ENCODE measurements at places on chromosomes 5 and 9. TPM values are rescaled to one million over a fixed set of nuclear protein-coding genes. Genes with fewer than 3 reads are reported as not detected.

TSSK1B gene
- not detected for total RNA-seq

GRCh38 chr9:101035098-101035497, 6.6 kb downstream of the PLPPR1 start:
- no peaks in the 10 kb centered on the region for H3K36me3 ChIP-seq
- peaks cover 6% of the 10 kb centered on the region for H3K27me3 ChIP-seq
- H3K4me3 ChIP-seq: no peak overlapping the region
- DNase-seq: no peak

DNA sequence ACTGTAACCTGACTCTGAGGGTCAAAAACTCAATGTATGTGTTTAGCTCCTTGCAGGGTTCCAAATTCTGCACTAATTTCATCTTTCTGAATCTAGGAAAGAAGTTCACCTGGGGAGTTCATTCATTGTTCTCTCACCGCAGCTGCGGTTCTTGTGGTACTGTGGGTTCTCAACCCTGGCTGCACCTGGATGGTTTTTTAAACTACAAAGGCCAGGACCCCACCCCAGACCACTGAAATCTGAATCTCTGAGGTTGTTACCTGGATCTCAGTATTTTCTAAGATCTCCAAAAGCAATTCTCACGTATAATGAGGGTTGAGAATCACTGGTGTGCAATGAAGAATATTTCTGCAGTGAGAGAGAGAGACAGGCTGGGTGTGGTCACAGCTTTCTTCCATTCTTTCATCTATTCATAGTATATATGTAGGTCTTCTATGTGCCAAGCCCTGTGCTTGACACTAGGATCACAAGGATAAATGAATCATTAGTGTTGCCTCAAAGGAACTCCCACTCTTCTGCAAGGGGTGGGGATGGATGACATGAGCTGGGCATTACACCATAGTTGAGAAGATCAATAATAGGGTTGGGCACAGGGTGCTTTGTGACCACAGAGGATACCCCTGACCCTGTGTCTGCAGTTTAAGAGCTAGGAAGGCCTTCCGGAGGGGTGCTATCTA, 109.8 kb downstream of the GALNT10 start:
- H3K4me3 ChIP-seq: no peak overlapping the region
- no peak overlapping the region for H3K27ac ChIP-seq
- no peak for DNase-seq
- H3K4me1 ChIP-seq: no peaks in the 10 kb centered on the region
- no peaks in the 10 kb centered on the region for H3K27me3 ChIP-seq
- H3K36me3 ChIP-seq: peaks cover 11% of the 10 kb centered on the region

- no peak overlapping the region for H3K4me3 ChIP-seq
- H3K4me1 ChIP-seq: no peaks in the 10 kb centered on the region
- H3K27me3 ChIP-seq: no peaks in the 10 kb centered on the region
Measured at GRCh38 chr5:151632524-151632923, 41.4 kb upstream of the FAT2 start.

DNA sequence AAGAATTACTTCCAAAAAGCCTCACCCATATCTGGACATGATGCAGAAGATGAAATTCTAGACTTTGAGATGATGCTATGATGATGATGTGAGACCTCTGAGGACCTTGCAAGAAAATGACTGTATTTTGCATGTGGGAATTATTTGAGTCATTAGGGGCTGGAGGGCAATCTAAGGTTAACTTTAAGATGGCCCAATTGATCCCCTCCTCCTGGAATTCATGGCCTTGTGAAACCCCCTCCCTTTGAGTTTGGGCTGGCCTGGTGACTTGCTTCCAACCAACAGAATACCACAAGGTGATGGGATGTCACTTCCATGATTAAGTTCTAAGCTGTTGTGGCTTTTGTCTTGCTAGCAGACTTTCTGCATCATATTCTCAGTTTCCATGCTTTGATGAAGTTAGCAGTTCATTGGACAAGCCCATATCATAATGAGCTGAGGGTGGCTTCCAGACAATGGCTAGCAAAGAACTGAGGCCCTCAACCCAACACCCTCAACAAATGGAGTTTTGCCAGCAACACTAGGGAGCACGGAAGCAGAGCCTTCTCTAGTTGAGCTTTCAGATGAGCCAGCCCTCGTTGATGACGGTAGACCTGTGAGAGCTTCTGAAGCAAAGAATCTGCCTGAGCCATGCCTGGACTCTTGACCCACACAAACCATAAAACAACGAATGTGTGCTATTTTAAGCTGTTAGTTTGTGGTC, 7.4 kb upstream of the AMACR start:
- no peaks in the 10 kb centered on the region for H3K27me3 ChIP-seq
- no peak overlapping the region for H3K4me3 ChIP-seq
- DNase-seq: no peak
- H3K4me1 ChIP-seq: no peaks in the 10 kb centered on the region
- H3K27ac ChIP-seq: no peak overlapping the region
- no peaks in the 10 kb centered on the region for H3K36me3 ChIP-seq

- H3K4me3 ChIP-seq: no peak overlapping the region
- peaks cover 3% of the 10 kb centered on the region for H3K4me1 ChIP-seq
- no peak for DNase-seq
- no peak overlapping the region for H3K27ac ChIP-seq
- H3K36me3 ChIP-seq: no peaks in the 10 kb centered on the region
Measured at GRCh38 chr5:52709167-52709925, 78.4 kb upstream of the ITGA1 start.

- DNase-seq: no peak
- no peaks in the 10 kb centered on the region for H3K36me3 ChIP-seq
- no peaks in the 10 kb centered on the region for H3K27me3 ChIP-seq
- H3K4me3 ChIP-seq: no peak overlapping the region
- H3K27ac ChIP-seq: no peak overlapping the region
Measured at GRCh38 chr5:96973532-96974401, 37.9 kb downstream of the LNPEP start.

- H3K4me3 ChIP-seq: no peak overlapping the region
- H3K4me1 ChIP-seq: peaks cover 2% of the 10 kb centered on the region
- DNase-seq: no peak
- H3K36me3 ChIP-seq: no peaks in the 10 kb centered on the region
- H3K27ac ChIP-seq: no peak overlapping the region
Measured at GRCh38 chr5:169954786-169955185, 25.5 kb downstream of the INSYN2B start.

DNA sequence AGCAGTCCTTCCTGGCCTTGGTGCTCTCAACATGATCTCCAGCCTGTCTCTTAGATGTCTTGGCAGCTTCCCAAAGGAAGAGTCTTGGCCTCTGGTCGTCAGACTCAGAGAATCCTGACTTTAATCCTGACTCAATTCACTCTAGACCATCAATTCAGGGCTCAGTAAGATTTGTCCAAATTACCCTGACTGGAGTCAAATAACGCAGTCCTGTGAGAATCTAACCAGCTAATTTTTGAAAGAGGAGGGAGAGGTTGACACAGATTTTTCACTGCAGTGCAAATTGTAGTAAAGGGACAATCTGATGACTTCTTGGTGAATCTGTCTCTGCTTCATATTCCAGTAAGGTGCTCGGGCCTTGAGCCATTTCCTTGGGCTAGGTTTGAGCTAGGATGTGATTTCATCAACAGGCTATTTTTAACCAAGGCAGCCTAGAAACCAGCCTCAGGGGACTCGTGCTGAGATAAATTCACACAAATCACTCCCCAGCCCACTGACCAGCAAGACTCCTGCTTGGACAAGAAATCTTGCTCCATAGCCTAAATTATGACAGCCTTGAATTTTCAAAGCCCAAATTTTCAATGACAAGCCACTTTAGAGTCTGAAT, 257.4 kb downstream of the ENC1 start:
- H3K36me3 ChIP-seq: no peaks in the 10 kb centered on the region
- H3K27ac ChIP-seq: no peak overlapping the region
- H3K4me1 ChIP-seq: no peaks in the 10 kb centered on the region
- no peak for DNase-seq
- H3K27me3 ChIP-seq: no peaks in the 10 kb centered on the region
- no peak overlapping the region for H3K4me3 ChIP-seq

- DNase-seq: no peak
- H3K27me3 ChIP-seq: no peaks in the 10 kb centered on the region
- no peaks in the 10 kb centered on the region for H3K4me1 ChIP-seq
- H3K4me3 ChIP-seq: no peak overlapping the region
- no peak overlapping the region for H3K27ac ChIP-seq
- H3K36me3 ChIP-seq: no peaks in the 10 kb centered on the region
Measured at GRCh38 chr5:95638632-95639031, 7.9 kb upstream of the RFESD start.

DNA sequence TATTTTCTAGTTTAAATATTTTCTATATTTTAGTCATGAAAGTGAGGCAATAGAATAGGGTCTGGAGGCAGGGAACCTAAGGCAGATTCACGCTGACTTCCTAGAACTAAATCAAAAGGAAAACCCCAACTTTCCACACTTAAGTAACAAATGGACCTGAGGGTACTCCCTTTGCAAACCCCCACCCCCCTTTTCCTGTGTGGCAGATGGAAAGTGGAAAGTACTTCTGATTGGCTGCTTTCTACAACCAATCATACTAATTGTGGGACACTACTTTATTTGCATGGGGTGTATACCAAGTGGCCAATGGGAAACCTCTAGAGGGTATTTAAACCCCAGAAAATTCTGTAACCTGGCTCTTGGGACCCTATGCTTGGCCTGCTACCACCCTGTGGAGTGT, 4.8 kb upstream of the CENPH start:
- no peaks in the 10 kb centered on the region for H3K4me1 ChIP-seq
- no peaks in the 10 kb centered on the region for H3K36me3 ChIP-seq
- H3K27me3 ChIP-seq: no peaks in the 10 kb centered on the region
- no peak overlapping the region for H3K4me3 ChIP-seq

DNA sequence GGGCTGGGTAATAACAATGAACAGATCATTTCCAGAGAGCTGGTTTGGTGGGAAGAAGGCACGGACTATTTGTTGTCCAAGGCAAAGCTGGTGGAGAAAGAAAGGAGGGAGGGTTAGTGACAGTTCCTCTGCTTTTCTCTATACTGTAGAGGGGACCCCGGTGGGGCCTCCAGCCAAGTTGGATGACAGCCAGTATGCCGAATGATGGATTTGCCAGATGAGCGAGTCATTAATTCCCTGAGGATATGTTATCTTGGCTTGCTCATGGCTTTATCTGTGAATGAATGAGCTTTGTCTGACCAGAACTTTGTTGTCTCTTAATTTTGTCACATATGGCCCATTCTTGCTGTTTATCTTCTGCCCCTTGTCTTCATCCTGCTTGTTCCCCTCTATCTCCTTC, 158.6 kb upstream of the GLRA1 start:
- no peaks in the 10 kb centered on the region for H3K36me3 ChIP-seq
- H3K4me3 ChIP-seq: no peak overlapping the region
- H3K27me3 ChIP-seq: no peaks in the 10 kb centered on the region
- no peaks in the 10 kb centered on the region for H3K4me1 ChIP-seq

GRM6 gene
- total RNA-seq: not detected

DNA sequence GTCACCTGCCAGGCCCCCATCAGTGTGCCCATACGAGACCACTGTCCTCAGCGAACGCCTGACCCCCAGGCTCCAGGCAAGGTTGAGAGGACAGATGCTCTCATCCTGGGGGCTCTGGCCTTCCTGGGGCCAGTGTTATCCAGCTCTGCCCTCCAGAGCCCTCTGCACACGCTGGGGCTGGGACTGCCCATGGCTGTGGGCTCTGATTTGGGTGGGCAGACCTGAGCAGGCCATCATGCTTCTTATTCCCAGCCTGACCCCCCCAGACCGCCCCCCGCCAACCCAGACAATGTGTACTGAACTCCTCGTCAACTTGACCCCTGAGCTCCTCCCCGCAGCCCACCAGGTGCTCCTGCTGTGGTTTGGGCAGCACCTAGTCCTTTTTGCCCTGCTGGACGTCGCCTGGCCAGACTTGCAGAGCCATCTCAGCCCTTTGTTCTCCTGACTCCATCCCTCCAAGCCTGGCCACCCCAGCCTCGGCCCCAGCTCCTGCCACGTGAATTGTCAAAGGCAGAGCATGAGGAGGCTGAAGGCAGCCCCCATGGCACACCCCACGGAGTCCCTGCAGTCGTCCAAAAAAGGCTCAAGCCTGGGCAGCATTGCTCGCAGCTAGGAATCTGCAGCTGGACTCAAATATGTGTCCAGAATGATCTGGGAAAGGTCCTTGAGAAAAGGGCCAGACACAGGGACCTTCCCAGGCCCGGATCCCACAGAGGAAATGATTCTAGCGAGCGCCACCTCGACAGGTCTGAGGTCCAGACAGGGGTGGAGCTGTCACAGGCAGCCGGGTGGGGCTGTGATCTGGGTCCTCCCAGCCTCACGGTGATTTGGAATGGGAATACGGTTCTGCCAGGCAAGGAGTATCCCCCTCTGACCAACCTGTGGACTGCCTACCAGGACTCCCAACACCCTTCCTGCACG, 87.0 kb downstream of the ADAMTS2 start:
- no peak overlapping the region for H3K27ac ChIP-seq
- H3K27me3 ChIP-seq: no peaks in the 10 kb centered on the region
- no peaks in the 10 kb centered on the region for H3K36me3 ChIP-seq
- DNase-seq: peak; percentile 14
- no peak overlapping the region for H3K4me3 ChIP-seq

GRCh38 chr5:154031937-154032489, 6.7 kb downstream of the FAM114A2 start:
- DNase-seq: no peak
- H3K27ac ChIP-seq: no peak overlapping the region
- no peak overlapping the region for H3K4me3 ChIP-seq

FCN1 gene
- not detected for total RNA-seq

GRCh38 chr5:160048131-160048530, 39.2 kb downstream of the TTC1 start:
- peaks cover 7% of the 10 kb centered on the region for H3K4me1 ChIP-seq
- H3K4me3 ChIP-seq: no peak overlapping the region
- H3K27me3 ChIP-seq: no peaks in the 10 kb centered on the region
- H3K36me3 ChIP-seq: peaks cover 34% of the 10 kb centered on the region
- no peak overlapping the region for H3K27ac ChIP-seq

GRCh38 chr5:88470745-88471144, 202.1 kb upstream of the TMEM161B start:
- H3K4me3 ChIP-seq: no peak overlapping the region
- no peak overlapping the region for H3K27ac ChIP-seq
- DNase-seq: no peak
- H3K36me3 ChIP-seq: no peaks in the 10 kb centered on the region

- no peak for DNase-seq
- H3K4me1 ChIP-seq: peaks cover 4% of the 10 kb centered on the region
- no peaks in the 10 kb centered on the region for H3K36me3 ChIP-seq
Measured at GRCh38 chr5:15695215-15695731, 195.3 kb downstream of the FBXL7 start.

DNAJB5 gene
- total RNA-seq: 38.9 TPM

DNA sequence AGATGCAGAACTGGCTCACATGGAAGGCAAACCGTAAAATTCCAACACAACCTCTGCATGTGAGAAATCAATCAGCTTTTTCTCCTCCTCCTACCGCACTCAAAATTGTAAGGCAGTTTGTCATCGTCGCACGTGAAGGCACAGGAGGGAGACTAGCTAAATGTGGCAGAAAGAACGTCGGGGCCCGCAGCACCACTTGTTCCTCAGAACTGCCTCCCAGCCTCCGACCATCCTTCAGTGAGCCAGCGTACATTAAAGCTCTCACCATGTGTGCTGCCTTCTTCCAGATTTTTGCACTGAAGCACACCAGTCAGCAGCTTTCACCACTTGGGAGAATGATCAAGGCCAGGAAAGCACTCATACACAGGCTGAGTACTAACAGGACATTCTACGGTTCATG, 105.9 kb downstream of the RFX3 start:
- no peaks in the 10 kb centered on the region for H3K36me3 ChIP-seq
- H3K4me1 ChIP-seq: no peaks in the 10 kb centered on the region
- no peaks in the 10 kb centered on the region for H3K27me3 ChIP-seq
- no peak overlapping the region for H3K4me3 ChIP-seq
- H3K27ac ChIP-seq: no peak overlapping the region

NAIP gene
- 2.2 TPM for total RNA-seq

All from H9 (cell line).